Left ventricle myocardium superior (tissue), 1 donor: ENCODE measurements at places on chromosomes 1 and 21. TPM values are rescaled to one million over a fixed set of nuclear protein-coding genes. Genes with fewer than 3 reads are reported as not detected.

DNA sequence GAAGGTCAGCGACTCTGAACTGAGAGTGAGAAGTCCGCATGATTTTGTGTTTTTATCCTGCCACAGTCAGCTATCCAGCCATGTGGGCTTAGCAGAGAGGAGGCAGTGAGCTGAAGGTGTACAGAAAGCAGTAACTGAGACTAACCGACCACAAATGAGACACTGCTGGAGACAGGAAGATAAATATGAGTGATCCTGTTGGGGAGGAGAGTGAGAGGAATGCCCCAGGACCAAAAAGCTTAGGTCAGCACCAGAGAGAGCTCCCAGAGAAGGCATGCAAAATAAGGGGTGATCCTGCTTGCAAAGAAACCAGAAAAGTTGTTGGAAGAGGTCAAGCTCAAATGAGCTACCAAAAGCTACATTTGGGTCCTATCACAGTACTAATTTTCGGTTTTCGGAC lies 63.7 kb downstream of the HLCS start:
- DNase-seq = no peak

- no peak for DNase-seq
These were observed 45.5 kb downstream of the OLFML2B start for GRCh38 chr1:161978011-161978790.

DNA sequence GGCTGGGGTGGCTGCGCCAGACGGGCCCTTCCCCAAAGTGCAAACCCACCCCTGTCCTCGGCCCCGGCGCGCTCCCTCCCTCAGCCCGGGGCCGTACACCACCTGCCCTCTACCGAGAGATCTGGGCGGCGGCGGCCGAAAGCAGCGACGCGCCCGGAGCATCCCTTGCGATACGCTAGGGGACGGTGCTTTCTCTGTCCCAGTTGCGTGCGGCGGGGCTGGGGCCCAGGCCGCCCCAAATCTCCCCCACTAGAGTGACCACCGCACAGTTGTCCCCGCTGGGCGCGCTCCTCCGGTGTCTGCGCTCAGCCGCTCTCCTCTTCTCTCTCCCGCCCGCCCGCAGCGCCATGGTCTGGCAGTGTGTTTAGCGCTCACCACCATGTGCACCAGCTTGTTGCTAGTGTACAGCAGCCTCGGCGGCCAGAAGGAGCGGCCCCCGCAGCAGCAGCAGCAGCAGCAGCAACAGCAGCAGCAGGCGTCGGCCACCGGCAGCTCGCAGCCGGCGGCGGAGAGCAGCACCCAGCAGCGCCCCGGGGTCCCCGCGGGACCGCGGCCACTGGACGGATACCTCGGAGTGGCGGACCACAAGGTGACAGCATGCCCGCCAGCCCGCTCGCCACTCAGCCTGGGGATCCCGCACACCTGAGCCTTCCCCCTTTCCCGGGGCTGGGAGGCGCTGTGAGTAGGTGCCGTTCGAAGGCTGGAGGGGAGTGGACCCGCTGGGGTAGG lies 1.0 kb downstream of the ST6GALNAC5 start:
- no peak for DNase-seq

DNA sequence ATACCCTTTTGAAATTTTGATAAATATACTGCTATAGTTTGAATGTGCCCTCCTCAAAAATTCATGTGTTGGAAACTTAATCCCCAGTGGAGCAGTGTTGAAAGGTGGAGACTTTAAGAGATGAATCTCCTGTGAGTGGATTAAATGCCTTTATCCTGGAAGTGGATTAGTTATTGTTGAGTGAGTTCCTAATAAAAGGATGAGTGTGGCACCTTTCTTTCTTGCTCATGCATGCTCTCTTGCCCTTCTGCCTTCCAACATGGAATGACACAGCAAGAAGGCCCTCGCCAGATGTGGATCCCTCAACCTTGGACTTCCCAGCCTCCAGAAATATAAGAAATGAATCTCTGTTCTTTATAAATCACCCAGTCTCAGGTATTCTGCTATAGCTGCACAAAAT lies 51.8 kb downstream of the CD160 start:
- no peak for DNase-seq

The OR2T2 gene
- not detected for total RNA-seq
